NCI-H1436 (cell line): ENCODE measurements at places on chromosomes 4 and X.

DNA sequence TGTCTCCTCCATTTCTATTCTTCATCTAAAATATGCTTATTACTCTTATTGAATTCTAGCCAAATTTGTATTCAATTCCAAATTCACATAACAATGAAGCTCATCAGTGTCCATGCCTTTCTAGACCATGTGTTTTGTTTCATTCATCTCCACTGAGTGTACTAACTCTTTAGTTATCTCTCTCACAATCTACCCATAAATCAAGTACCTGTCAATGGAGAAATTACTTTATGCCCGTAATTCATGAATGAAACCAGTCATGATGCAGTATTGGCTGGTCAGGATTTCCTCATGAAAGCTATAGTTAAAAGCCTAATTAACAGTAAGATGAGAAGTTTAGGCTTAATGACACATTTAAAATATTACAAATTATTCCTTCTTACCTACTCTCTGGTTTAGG lies 12.2 kb upstream of the TMPRSS11F start:
- DNase-seq: no peak

DNA sequence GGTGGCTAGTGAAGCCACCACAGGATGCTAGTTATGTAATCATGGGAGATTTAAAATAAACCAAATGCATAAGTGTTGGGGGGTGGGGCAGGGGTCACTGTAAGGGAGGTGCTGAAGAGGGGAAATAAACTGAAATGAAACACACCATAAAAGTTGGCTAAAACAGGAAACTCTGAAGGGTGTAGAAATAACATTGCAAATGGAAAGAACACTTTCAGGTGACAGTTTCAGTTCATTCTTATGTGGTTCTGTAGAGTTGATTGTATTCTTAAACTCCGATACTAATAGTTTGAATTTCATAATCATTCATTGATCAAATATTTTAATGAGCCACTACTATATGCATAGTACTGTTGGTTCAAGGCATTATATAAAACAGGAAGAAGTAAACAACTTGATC lies 80.1 kb downstream of the HDAC8 start:
- DNase-seq: no peak

- no peak for DNase-seq
These were observed 15.8 kb downstream of the CAMK2D start for GRCh38 chr4:113745711-113746110.

- no peak for DNase-seq
These were observed 48.8 kb downstream of the CLDN34 start for GRCh38 chrX:10015723-10016518.

- DNase-seq: no peak
These were observed 812.2 kb upstream of the CT83 start for GRCh38 chrX:117274965-117275364.

GRCh38 chrX:140602140-140602539 lies 97.3 kb upstream of the SOX3 start:
- no peak for DNase-seq

- DNase-seq: no peak
These were observed 198.7 kb downstream of the TMA16 start for GRCh38 chr4:163693211-163693610.

DNA sequence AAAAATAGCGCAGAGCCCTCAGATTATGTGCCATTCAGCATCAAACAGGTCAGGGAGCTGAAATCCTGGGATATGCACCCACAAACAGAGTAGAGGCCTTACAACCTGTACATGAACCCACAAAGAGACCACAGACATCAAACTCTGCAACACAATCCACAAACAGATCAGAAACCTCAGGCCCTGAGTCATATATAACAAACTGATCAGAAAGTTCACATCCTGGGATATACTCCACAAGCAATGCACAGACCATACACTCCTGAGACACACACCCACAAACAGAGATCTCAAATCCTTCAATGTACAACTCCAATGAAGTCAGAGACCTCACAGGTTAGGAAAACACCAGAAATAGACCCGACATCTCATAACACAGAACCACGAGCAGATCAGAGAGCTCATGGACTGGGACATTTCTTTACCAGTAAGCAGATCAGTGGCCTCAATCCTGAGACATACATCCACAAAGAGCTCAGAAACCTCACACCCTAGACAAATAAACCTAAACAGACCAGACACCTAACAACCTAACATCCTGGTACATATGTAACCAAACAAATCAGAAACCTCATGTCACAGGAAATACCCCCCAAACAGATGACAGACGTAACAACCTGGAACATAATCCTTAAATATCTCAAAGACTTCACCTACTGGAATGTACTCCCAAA lies 24.2 kb downstream of the SUV39H1 start:
- no peak for DNase-seq

- no peak for DNase-seq
These were observed 185.1 kb downstream of the ADGRL3 start for GRCh38 chr4:61385256-61385655.

DNA sequence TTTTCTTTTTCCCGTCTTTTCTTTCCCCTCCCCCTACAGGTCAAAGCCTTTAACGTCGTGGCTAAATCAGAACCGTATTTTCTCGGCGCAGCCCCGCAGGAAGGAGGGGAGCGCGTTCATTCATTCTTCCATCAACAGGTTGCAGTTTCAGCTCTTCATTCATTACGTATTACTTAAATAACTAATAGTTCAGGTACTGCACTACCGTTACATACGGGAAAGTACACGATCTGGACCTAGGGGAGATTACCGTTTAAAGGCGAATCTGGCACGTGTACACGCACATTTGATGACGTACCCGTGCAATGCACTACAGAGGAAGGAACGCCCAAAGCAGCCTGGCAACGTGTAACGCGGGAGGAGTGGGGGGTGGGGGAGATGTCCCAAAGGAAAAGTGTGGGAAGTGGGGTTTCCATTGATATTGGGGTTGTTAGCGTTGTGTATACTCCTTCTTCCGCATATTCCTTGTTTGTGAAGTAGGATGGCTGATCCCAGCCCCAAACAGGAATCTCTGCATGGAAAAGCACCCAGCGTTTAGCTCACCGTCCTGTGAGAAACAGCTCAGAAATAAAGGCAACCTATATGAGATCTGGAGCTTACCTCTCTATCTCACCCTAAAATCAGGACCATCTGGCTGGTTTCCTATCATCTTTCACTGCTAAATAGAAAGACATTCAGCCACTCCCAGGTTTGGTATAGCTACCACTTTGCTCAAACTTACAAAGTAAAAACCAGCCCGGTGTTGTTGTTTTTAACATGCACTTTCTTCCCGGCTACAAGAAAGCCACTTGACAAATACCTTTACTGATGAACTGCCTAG lies 585 bp upstream of the SEC24D start:
- DNase-seq: peak; percentile 34

DNA sequence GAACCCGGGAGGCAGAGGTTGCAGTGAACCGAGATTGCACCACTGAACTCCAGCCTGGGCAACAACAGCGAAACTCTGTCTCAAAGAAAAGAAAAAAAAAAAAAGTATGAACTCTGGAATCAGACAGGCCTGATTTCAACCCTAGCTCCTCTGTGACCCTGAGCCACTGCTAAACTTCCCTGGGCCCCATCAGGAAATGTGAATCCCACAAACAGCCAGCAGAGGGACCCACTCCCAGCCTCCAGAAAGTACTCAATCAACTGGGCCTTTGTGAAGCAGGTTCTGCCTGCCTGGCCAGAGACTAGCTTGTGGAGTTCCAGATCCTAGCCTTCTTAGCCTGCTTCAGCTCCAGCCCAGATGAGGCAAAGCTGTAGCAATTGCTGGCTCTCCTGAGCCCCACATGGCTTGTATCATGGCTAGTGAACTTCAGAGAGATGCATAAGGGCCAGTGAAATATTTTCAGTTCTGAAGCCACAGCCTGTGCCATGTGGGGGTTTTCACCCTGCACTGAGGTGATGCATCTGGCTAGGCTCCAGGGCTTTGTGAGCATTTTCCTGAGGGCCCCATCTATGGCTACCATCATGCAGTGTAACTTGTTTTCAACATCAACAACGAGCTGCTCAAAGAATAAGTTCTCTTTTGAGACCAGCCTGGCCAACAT lies 7.2 kb upstream of the IDS start:
- DNase-seq: peak; percentile 50

- no peak for DNase-seq
These were observed 39.1 kb upstream of the TMEM184C start for GRCh38 chr4:147578051-147578476.

DNA sequence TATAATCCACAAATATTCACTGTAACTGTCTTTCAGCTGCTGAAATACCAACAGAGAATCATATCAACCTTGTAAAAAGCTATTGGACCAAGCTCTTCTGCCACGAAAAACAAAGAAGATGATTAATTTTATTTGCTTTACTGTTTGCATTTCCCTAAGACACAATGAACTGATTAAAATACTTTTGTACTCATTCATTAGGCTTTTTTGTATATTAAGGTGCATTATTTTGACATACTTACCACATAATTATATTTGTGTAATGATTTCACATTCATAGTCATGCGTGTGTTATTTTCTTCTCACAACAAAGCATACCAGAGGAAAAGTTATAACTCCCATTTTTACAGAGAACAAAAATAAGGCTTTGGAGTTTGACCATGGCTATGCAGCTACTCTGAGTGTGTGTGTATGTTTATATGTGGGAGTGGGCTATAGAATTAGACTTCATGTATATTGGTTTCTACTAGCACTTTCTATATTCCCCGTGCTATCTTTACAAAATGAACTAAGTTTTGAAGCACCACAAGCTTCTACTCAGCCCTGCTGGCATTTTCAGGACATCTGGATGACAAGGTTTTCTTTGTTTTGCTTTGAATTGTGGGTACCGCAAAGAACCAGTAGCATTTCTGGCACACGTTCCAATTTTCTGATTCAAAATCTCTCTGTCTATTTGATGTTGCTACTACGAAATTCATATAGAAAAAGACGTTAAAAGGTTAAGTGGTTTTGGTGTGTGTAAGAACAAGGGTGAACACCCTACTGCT lies 11.0 kb upstream of the FGF5 start:
- DNase-seq: no peak

DNA sequence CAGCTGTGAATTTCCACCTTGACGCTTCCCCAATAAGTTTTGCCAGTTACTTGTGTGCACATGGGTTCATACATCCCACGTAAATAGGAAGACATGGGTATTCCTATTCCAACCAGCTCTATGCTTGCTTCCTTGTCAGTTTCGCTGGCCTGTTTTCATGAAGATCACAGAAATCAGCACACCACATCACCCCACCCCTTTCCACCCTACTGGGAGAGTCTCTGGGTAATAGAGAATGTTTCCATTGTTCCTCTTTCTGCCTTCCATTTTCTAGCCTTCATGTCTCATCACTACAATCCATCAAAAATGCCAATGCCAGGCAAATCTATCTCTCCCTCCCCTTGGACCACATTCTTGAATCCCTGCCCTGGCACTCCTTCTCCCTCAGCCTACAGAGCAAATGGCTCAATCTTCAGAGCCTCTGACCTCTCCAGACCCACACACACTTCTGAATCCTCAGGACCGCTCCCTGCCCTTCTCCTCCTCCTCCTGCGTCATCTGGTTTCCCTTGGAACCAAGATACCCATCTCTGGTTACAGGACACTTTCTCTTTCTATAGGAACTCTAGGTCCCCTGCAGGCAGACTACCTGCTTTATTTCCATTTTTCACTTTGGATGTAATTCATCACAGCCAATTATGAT lies 323.3 kb downstream of the DHX15 start:
- no peak for DNase-seq

DNA sequence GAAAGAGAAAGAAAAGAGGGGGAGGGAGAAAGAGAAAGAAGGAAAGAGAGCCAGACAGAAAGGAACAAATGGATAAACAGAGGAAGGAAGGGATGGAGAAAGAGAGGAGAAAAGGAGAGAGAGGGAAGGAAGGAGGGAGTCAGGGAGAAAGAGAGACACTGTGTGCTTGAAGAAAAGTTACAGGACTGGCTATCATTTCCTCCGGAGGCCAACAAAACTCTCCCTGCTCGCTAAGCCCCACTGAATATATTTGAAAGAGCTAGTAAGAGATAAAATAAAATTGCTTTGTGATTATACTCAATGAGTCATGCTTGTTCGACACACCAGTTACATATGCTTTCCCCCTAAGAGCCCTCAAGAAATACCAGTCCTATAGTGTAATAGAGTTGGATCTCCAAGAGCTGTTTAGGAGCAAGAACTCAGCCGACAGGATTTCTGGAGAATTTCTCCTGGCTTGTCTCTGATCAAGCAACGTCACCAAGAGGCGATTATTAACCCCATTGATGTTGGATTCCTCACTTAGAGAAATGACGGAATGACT lies 102.2 kb downstream of the MXRA5 start:
- DNase-seq: no peak

GRCh38 chrX:139158256-139158655 lies 372.3 kb upstream of the F9 start:
- DNase-seq: no peak

- no peak for DNase-seq
These were observed 99.3 kb downstream of the IRF2 start for GRCh38 chr4:184375027-184375426.

DNA sequence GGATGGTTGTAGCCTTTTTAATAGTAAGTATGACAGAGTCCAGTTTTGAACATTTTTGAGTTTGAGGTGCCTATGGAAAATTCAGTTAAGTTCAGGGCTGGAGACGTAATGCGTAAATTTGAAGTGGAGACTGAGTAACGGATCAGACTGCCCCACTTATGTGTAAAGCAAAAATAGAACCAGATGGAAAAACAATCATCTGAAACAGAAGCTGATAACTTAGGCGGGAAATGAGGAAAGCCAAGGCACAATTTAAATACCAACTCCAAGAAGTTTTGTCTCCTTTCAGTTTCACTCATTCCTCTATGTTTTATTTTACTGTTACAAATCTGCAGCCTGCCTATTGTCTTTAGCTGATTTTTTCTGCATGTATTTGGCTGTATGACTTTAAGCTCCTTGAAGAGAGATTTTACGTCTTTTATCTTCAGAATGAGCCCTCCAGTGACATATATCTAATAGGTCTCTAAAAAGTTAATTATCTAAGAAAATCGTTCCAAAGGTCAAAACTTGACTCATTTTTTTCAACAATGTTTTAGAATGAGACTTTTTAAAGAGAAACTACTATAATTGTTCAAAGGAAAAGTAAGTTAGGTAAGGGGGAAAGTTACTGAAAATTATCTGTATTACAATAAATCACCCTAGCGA lies 1.1 kb downstream of the SGCB start:
- DNase-seq: no peak

- DNase-seq: no peak
These were observed 822 bp upstream of the SGMS2 start for GRCh38 chr4:107823870-107824349.

DNA sequence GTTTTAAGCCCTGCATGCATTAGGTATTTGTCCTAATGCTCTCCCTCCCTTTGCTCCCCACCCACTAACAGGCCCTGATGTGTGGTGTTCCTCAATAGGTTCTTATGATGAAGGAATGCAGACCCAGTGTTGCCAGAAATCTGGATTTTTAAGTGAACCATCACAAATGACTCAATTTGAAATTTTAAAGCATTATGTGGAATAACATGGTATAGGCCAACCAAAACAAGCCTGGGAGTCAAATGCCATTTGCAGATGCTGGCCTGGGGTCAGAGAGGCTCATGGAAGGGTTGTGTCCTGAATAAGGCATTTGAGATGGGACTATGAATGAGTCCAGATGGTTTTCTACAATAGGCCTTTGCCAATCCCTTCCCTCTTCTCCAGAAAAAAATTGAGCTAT lies 179.6 kb downstream of the SHROOM3 start:
- no peak for DNase-seq

GRCh38 chr4:951186-951585 lies 18.9 kb downstream of the TMEM175 start:
- DNase-seq: no peak
